Stimulated activated CD8-positive, alpha-beta memory T cell treated with anti-CD3 and anti-CD28 coated beads, Interleukin-4, amount 100 ng/mL, for 4 hours (primary cell): ENCODE measurements at places on chromosomes 11 and 22.

DNA sequence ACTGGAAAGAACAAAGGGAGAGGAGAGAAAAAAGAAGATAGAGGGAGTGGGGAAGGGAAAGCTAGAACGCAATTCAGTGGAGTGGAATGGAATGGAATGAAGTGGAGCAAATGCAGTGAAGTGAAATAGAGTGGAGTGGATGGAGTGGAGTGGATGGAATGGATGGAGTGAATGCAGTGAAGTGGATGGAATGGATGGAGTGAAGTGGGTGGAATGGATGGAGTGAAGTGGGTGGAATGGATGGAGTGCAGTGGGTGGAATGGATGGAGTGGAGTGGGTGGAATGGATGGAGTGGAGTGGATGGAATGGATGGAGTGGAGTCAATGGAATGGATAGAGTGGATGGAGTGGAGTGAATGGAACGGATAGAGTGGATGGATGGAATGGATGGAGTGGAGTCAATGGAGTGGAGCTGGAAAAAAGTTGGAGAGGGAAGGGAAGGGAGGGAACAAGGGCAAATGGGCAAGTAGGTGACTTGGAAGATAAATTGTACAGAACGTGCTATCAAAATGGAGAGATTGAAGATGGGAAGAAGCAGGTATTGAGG is 13.9 kb downstream of the IFITM10 start:
- DNase-seq = no peak

GRCh38 chr11:115411120-115411519 is 93.1 kb downstream of the CADM1 start:
- no peak for DNase-seq

DNA sequence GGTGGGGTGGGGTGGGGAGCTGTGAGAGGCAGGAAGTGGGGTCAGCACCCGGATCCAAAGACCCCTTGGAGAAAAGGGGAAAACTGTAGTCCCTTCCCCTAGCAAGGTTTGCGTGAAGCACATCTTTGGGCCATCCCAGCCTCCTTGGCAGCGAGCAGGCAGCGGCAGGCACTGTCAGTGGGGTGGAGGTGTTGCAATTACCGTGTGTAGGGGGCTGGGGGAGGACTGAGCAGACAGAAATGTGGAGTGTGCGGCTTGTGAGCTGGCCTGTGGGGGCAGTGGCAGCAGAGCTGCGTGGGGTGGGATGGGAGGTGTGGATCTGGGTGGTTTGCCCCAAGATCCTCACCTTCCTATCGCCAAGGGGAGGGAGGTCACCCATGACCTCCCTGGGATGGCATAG is 16.4 kb downstream of the DAGLA start:
- no peak for DNase-seq

- no peak for DNase-seq
Observed at GRCh38 chr22:46280999-46281623, 13.3 kb downstream of the TTC38 start.

GRCh38 chr22:48199667-48200066 is 1437.2 kb downstream of the TBC1D22A start:
- DNase-seq = no peak

GRCh38 chr22:29663180-29663821 is 56.5 kb upstream of the CABP7 start:
- no peak for DNase-seq

DNA sequence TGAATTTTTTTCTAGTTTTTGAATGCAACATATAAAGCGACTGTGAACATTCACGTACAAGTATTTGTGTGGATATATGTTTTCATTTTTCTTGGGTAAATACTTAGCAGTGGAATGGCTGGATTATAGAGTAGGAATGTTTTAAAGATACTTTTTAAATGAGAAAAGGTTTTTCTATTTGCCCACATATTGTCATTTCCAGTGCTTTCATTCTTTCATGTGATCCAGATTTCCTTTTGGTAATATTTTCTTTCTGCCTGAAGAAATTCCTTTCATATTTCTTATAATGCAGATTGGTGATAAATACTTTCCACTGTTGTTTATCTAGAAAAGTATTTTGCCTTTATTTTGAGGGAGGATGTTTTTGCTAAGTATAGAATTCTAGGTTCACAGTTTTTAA is 7.9 kb downstream of the DDB2 start:
- no peak for DNase-seq

DNA sequence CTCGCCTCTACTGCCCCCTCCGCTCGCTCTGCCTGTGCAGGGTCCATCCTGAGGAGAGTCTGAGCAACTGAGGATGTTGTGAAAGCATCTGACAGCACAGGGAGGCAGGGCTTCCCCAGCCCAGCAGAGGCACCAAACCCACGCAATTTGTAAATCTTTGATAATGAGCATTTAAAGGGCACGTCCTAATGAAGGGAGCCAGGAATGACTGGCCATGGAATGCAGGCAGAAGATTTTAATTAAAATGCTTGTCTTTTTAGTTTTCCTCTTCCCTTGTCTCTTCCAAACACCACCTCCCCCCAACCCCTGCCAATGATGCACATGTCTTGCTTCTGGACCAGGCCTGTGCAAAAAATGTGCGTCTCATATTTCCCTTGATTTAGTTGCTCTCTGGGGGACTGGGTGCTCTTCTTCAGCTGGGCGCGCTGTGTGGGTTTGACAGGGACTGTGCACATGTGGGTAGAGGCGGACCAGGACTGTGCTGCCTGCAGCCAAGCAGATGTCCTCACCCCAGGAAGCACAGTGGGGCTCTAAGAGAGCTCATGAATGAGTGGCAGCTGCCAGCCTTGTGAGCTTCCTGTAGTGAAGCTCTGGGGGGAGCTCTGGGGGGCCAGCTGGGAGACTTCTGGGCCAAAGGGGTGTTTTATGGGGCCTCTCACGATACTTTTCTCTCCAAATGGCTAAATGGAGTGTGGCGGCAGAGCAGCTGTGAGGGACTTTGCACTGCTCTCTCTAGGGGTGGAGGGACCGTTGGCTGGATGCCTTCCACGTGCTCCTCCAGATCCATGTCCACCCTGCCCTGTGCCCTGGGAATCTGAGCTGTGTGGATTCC is 273.5 kb downstream of the ST3GAL4 start:
- no peak for DNase-seq
